ENCODE measurements at places on chromosomes 12 and 14. TPM values are rescaled to one million over a fixed set of nuclear protein-coding genes. Genes with fewer than 3 reads are reported as not detected.

The OTOGL gene
- 0.59 TPM for polyA plus RNA-seq

The IFNG-AS1 gene
- 0.59 TPM for polyA plus RNA-seq

GRCh38 chr14:103097994-103098957 lies 3.8 kb downstream of the EXOC3L4 start:
- no peak for DNase-seq

The ZNF705A gene
- polyA plus RNA-seq, result not detected

The NKX2-8 gene
- polyA plus RNA-seq, result not detected

The C12orf42 gene
- polyA plus RNA-seq, result 3.2 TPM

GRCh38 chr14:68730348-68730747 lies 62.5 kb downstream of the ZFP36L1 start:
- DNase-seq, result no peak

DNA sequence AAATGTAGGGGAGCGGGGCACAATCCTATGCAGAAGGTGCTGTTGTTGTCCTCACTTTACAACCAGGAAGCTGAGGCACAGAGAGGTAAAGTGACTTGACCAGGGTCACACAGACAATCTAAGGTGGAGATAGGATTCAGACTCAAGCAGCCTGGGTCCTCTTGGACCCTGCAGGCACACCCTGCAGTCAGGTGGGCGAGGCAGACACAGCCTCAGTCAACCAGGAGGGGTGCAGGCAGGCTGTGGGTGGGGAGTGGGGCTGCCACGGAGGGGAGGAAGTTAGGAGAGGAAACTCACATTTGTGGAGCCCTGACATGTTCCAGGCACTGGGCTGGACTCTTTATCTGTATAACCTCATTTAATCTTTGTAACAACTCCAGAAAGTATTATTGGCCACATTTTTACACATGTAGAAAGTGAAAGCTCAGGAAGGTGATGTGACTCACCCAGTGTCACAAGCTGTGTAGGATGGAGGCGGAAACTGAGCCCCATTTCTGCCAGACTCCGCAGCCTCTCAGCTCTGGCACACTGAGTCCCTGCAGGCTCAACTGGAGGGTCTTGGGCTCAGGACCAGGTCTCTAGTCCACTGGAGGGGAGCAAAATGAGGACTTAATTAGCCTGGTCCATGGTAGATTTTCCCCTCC lies 24.9 kb upstream of the CHGA start:
- DNase-seq, result no peak

GRCh38 chr12:27652174-27652763 lies 44.0 kb upstream of the REP15 start:
- peak; percentile 87 for DNase-seq

- no peak for DNase-seq
Measured at GRCh38 chr12:86331457-86331856, 75.3 kb upstream of the MGAT4C start.

- DNase-seq, result no peak
Measured at GRCh38 chr12:32049956-32050355, 56.7 kb upstream of the BICD1 start.

DNA sequence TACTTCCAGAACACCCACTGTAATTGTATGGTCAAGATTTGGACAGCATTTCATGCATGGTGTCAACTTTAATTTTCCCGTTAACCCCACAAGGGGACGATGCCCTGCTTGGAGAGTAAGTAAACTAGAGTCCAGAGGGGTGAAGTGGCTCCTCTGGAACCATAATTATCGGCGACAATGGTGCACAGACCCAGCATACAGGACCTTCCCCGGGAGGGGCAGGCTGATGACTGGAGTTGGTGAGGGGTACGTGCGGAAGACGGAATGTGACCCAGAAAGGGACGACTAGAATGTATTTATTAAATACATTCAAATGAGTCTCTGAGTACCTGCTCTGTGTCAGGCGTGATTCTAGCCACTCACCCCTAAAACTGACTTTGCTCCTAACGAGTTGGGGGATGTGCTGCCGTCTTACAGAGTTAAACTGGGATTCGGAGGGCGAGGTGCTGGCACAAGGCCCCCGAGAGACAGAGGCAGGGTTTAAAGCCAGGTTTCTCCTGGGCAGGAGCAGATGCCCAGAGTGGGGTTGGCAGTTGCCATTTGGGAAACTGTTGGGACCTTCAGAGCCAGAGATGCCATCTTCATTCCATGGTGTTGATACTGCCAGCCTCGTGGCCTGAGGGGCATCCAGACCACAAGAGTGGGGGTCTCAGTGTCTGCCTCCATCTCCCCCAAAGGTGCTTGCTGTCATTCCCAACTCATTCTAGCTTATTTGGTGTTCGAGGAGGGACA lies 10.9 kb downstream of the RTL1 start:
- DNase-seq, result no peak

DNA sequence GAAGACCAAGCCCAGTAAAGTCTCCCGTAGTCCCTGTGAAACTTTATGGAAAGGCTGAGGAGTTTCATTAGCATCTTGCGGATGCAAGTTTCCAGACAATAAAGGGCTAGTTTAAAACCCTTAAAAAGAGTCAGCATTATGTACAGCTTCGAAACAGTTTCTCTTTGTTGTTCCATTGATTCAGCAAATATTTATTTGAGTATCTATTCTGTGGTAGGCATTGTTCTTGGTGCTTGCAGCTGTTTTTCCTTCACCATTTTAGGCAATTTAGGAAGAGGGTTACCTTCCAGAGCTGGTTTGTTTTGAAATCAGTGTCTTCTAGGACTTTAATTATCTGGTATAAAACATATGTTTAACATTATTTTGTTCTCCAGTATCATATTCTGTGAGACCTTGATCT lies 1.5 kb downstream of the SLIRP start:
- no peak for DNase-seq

- DNase-seq, result no peak
Measured at GRCh38 chr14:68236582-68237458, 417.2 kb downstream of the RAD51B start.

GRCh38 chr14:24417832-24418491 lies 11.5 kb downstream of the CBLN3 start:
- peak; percentile 27 for DNase-seq

- DNase-seq, result no peak
Measured at GRCh38 chr14:28719130-28719529, 47.5 kb upstream of the FOXG1 start.

DNA sequence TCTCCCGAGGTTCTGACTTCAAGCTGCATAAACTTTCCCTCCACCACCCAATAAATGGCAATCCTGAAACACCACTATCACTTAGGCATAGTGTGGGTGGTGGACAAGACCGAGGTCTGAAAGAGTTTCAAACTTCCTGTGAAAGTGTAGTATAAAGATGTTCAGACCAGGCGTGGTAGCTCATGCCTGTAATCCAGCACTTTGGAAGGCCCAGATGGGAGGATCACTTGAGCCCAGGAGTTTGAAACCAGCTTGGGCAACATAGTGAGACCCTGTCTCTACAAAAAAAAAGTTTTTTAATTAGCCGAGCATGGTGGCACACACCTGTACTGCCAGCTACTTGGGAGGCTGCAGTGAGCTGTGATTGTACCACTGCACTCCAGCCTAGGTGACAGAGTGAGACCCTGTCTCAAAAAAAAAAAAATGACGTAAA lies 61.9 kb downstream of the CCDC92 start:
- DNase-seq, result no peak

DNA sequence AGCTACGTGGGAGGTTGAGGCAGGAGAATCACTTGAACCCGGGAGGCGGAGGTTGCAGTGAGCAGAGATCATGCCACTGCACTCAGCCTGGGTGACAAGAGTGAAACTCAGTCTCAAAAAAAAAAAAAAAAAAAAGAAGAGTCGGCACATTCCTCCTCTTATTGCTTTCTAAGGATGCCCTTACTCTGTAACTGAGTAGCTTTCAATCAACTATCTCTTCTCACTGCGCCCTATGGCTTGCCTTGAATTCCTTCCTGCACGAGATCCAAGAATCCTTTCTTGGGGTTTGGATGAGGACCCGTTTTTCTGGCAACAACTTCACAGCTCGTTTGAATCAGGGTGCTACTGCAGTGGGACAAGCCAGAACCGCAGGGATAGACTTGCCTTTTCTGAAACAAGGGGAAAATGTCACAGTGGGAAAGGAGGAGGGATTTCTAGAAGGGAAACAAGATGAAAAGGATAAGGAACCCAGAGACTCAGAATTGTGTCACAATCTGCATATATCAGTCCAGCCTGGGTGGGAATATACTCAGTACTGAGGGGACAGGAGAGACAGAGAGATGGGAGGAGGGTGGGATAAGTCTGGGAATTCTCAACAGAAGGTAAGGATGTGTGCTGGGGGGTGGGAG lies 16.1 kb upstream of the RND1 start:
- DNase-seq, result no peak

GRCh38 chr12:286531-287300 lies 24.1 kb upstream of the SLC6A13 start:
- DNase-seq, result no peak

DNA sequence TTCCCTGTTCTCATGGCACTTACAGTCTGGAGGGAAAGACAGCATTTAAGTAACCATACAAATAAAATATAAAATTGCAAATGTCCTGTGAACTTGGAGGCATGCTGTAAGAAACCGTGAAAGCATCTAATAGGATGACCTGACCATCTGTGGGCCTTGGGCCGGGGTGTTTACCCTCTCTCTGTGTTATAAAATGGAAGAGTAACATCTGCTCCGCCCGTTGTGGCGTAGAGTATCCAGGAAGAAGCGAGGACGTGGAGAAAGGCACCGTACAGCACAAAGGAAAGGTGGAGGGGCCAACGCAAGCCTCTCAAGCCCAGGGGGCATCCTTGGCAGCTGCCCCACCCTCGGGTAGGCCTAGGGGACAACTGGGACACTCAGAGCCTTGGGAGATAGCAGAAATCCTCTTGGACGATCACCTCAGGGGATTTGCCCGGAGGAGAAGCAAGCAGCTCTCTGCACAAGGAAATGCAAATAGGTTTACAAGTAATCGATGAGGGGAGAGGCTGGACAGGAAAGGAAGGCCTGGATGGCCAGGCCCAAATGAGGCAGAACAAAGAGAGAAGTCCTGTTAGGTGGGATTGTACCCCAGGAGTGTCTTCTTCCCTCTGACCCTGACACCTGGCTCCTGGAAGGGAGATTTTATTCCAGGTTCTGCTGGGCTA lies 26.2 kb downstream of the VSX2 start:
- DNase-seq, result no peak

GRCh38 chr12:118402251-118402650 lies 25.9 kb downstream of the SUDS3 start:
- no peak for DNase-seq

DNA sequence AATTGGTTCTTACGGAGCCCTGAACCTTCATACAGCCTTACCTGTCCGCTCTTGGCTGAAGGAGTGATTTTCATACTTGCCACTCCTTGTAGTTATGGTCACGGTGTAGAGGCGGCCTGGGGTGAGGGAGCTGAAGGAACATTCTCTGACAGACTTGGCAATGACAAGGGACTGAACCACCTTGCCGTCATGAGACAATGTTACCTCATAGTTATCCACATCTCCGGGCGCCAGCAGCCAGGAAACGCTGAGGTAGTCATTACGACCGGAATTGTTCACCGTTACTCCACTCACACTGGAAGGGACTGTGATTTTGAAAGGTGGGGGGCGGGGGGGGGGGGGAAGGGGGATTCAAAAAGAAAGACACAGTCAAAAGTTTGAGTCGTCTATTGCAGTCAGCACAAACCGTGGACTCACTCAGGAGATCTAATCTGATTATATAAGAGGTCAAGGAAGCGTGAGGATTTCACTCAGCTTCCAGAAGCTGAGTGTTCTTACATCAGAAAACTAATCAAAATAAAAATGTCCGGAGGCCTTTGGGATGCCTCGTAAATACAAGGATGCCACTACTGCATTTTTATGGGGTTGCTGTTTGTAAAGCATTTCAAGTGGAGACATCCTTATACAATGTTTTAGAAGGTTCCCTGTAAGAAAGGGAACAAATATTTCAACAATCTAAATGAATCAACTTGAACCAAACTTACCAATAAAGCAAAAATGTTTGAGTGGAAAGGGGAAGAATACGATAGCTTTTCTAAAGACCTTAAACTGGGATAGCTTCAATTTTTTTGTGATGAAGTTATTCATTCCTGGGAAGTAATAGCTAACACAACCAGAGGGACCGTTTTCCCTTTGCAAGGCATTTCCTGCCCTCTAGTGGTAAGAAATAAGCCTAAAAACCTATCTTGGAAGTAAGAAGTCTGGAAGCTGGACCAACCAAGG lies 60.6 kb downstream of the PTPRB start:
- DNase-seq, result peak; percentile 73

The KRT82 gene
- polyA plus RNA-seq, result not detected

DNA sequence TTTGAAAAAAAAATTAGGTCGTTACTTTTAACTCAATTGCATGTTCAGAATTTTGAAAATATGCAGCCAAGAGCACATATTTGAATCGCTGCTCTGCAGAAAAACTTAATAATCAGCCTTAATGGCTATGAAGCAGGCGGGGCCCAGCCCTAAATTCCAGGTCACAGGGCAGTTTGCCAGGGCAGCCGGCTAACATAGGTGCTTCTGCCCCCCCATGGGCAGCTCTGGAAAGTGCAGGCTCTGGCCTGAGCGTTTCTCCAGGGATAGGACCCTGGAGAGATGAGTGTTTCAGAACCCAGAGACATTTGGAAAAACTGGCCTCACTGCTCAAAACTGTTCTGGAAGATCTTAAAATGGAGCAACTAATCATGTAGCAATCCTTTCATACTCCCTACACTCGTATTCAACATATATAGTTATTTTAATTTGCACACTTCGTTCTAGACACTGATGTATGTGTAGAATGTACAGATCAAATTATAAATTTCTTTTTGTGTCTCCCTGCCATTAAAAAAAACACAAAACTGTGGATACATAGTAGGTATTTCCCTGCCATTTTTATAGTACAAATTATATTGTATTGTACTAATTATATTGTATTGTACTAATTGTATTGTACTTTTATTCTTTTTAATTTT lies 26.0 kb upstream of the PTGR2 start:
- peak; percentile 95 for DNase-seq

DNA sequence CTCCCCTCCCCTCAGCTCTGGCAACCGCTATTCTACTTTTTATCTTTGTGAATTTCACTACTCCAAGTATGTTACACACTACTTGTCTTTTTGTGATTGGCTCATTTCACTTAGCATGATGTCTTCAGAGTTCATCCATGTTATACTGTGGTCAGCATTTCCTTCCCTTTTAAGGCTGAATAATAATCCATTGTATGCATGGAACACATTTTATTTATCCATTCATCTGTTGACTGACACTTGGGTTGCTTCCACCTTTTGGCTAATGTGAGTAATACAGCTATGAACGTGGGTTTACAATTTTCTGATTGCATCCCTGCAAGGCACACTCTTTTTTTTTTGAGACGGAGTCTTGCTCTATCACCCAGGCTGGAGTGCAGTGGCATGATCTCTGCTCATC lies 53.0 kb upstream of the FUT8 start:
- no peak for DNase-seq

- no peak for DNase-seq
Measured at GRCh38 chr14:101587441-101587911, 26.2 kb downstream of the DIO3 start.

DNA sequence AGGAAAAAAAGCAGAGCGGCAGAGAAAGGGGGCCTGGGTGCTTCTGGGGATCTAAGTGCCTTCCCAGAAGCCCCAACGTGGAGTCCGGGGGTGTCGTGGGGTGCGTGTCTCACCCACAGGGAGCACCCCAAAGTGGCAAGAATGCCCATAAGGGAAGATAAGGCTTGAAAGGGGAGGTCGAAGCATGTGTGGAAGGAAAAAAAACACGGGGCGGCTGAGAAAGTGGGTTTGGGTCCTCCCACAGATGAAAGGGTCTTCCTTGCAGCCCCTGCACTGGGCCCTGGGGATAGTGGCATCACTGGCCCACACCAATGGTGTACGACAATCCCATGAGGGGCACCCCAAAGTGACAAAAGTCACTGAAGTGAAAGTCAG lies 275.5 kb downstream of the ALG10 start:
- no peak for DNase-seq
